ENCODE measurements at places on chromosomes 16 and 17.

- peak overlapping the region; percentile 46 for H3K27ac ChIP-seq
- H3K36me3 ChIP-seq, result peaks cover 29% of the 10 kb centered on the region
- no peak overlapping the region for H3K4me3 ChIP-seq
- H3K4me1 ChIP-seq, result peaks cover 17% of the 10 kb centered on the region
Observed at GRCh38 chr17:79942591-79943346, 92.9 kb downstream of the TBC1D16 start.

DNA sequence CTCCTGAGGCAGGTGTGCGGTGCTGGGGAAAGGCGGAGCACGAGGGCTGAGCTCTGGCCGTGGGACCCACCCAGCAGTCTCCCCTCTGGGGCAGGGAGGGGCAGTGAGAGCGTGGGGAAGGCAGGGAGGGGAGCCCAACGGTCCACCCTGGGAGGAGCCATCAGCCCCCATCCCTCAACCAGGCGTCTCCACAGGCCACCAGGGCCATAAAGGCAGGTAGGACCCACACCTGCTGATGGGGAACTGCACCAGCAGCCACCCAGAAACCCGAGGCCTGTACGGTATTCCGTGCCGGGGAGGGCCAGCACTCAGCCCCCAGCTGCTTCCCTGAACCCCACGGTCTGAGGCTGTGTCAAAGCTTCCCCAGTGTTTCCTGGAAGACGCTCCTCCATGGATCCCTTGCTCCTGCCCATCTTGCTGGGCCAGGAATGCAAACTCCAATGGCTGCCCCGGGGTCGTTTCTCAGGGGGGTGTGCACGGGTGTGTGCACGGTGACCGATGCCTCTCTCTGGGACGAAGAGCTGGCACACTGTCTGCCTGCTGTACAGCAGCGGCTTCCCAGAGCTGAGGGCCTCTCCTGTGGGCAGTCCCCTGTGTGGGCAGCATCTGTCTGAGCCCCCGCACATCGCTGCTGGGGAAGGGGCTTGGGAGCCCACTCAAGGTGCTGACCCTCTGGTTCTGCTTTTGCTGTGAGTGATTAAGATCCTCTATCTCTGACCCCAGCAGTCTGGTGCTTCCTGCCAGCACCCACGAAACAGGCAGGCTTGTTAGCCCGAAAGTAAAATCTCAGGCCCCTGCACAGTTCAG, 17.2 kb upstream of the METRNL start:
- no peak for DNase-seq
- H3K27me3 ChIP-seq, result no peaks in the 10 kb centered on the region
- no peak overlapping the region for H3K4me3 ChIP-seq

GRCh38 chr16:88842308-88842756, 14.4 kb downstream of the GALNS start:
- H3K4me1 ChIP-seq, result no peaks in the 10 kb centered on the region
- DNase-seq, result no peak

DNA sequence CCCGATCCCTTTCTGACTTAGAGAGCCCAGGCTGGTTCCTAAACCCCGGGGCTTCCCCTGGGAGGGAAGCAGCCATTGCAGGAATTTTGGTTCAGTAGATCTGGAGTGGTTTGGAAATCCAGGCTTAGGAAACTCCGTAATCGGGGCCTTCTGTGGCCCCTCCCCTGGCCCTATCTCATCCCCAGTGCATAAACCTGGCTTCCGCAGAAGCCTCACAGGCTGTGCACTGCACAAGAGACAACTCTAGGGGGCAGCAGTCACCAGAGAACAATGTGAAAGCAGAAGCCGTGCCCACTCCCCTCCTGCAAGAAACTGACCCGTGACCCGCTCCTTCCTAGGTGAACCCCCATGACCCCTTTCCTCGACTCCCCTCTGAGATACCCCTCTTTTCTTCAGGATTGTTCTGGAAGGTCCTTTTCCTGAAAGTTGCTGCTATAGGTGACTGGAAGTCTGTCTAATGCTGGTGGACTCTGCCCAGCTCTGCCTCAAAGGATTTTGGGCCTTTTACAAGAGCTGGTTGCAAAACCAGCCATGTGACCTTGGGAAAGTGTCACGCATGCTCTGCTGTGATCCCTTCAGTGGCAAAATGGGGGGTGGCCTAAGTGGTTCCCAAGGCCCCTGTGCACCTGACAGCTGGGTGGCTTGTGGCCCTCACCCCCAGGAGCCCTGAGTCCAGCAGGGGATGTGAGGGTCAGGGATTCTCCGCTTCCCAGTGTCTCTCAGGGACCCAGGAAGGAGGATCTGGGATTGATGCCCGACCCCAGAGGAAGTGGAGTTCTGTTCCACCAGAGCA, 14.4 kb downstream of the GUCY2D start:
- peaks cover 3% of the 10 kb centered on the region for H3K27me3 ChIP-seq
- no peak overlapping the region for H3K27ac ChIP-seq
- H3K36me3 ChIP-seq, result no peaks in the 10 kb centered on the region
- peak; percentile 58 for DNase-seq
- H3K4me1 ChIP-seq, result no peaks in the 10 kb centered on the region

DNA sequence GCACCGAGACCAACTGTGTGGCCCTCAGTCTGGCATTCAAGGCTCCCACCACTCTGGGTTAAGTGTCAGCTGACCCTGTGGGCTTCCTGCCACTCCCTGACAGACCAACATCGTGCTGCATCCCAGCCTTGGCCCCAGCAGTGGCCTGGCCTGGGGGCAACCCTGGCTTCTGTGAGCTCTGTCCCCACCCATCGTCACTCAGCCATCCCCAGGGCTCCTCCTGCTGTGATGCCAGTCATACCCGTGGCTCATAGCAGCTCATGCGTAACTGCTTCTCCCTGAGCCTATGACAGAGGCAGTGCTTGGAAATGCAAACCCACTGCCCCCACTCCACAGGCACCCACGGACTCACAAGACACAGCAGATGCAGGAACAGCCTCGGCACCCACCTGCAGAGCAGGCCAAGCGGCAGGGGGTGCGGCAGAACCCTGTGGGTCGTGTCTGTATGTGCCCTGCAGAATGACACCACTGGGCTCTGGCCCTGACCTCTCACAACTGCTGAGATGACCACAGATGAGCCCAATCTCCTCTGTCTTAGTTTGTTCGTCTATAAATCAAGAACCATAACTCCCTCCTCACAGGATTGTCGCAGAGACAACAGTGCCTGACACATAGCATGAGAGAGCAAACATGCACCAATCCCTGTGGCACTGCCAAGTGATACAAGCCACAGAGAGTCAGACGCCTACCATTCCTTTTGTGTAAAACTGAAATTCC, 26.6 kb downstream of the PIEZO1 start:
- H3K4me1 ChIP-seq, result peaks cover 23% of the 10 kb centered on the region
- H3K27me3 ChIP-seq, result no peaks in the 10 kb centered on the region
- no peak for DNase-seq

- H3K4me3 ChIP-seq, result no peak overlapping the region
- H3K27ac ChIP-seq, result no peak overlapping the region
- DNase-seq, result no peak
- H3K36me3 ChIP-seq, result no peaks in the 10 kb centered on the region
Observed at GRCh38 chr17:73895157-73895556, 250.9 kb upstream of the SDK2 start.

GRCh38 chr16:47965439-47965838, 190.4 kb downstream of the ABCC12 start:
- peak; percentile 70 for DNase-seq
- no peak overlapping the region for H3K27ac ChIP-seq
- H3K4me1 ChIP-seq, result peaks cover 3% of the 10 kb centered on the region
- H3K4me3 ChIP-seq, result no peak overlapping the region
- no peaks in the 10 kb centered on the region for H3K36me3 ChIP-seq

GRCh38 chr17:1605681-1606351, 22.8 kb downstream of the SLC43A2 start:
- H3K4me1 ChIP-seq, result peaks cover 18% of the 10 kb centered on the region
- no peak for DNase-seq
- H3K4me3 ChIP-seq, result no peak overlapping the region
- peaks cover 88% of the 10 kb centered on the region for H3K36me3 ChIP-seq
- H3K27me3 ChIP-seq, result no peaks in the 10 kb centered on the region

DNA sequence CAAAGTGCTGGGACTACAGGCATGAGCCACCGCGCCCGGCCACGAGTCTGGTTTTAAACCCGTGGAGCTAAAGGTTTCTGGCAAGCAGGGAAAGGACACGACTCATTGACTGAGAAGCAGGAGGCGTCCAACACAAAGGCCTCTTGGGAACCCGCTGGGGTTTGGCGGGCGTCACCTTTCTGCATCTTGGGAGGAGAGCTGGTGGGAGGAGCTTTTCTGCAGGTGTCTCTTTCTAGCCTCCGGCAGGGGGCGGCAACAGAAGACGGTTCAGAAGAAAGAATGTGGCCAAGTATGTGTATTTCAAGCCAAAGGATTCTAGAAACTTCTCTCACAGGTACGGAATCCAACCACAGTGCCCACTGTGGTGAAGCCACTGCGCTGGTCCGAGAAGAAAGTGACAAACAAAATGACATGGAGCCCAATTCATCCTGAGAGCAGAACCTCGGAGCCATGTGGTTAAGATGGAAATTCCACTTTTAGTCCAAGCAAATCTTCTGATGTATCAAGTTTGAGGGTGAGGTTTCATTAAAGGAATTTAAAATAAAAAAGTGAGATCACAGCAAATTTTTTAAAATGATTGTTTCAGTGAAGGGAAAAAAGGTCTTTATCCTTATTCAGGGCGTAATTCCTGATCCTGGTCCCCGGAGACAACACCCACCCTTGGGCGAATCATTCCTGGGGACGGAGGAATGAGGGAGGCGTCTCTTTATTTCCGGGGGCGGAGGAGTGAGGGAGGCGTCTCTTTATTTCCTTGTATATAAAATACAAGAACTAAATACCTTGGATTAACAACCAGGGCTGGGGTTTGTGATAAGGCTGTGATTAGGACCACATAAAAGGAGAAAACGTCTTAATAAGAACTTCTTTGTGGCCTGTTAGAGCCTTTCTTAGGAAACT, 97.6 kb downstream of the MRM3 start:
- peaks cover 14% of the 10 kb centered on the region for H3K36me3 ChIP-seq
- H3K4me3 ChIP-seq, result no peak overlapping the region
- no peaks in the 10 kb centered on the region for H3K27me3 ChIP-seq
- H3K27ac ChIP-seq, result no peak overlapping the region
- peak; percentile 73 for DNase-seq

DNA sequence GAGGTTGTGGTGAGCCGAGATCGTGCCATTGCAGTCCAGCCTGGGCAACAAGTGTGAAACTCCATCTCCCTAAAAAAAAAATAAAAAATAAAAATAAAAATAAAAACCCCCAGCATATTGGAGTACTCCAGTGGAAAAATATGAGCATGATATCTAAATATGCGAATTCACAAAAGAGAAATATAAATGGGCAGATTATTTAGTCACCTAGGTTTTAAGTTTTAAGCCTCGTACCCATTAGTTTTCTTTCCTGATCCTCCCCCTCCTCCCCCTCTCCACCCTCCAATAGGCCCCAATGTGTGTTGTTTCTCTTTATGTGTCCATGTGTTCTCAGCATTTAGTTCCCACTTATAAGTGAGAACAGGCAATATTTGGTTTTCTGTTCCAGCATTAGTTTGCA, 62.3 kb downstream of the GP2 start:
- no peak overlapping the region for H3K4me3 ChIP-seq
- H3K4me1 ChIP-seq, result no peaks in the 10 kb centered on the region
- H3K27ac ChIP-seq, result no peak overlapping the region
- peaks cover 7% of the 10 kb centered on the region for H3K27me3 ChIP-seq

DNA sequence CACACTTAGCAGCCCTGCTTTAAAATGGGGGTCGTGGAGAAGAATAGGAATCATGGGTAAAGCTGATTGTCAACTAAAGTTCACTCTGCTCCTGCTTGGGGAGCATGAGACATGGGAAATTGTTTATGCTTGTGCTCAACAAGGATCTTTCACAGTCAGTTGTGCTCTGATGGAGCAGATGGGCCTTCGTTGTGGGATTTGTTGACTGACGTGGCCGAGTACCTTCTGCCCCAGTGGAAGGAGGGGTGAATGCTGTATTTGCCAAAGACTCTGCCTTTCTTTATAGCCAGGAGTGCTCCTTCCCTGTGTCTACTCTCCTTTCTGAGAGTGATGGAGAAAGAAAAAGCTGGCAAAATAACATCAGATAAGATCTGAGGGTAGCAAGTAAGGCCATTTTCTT, 11.4 kb downstream of the ARSG start:
- no peak overlapping the region for H3K27ac ChIP-seq
- peaks cover 14% of the 10 kb centered on the region for H3K36me3 ChIP-seq
- no peak overlapping the region for H3K4me3 ChIP-seq
- H3K27me3 ChIP-seq, result no peaks in the 10 kb centered on the region

GRCh38 chr17:29593591-29594518, 923 bp downstream of the ANKRD13B start:
- H3K4me1 ChIP-seq, result peaks cover 54% of the 10 kb centered on the region
- H3K36me3 ChIP-seq, result no peaks in the 10 kb centered on the region
- no peak for DNase-seq
- H3K4me3 ChIP-seq, result peak overlapping the region; percentile 89
- no peaks in the 10 kb centered on the region for H3K27me3 ChIP-seq

GRCh38 chr16:30184096-30184890, 891 bp downstream of the CORO1A start:
- peak overlapping the region; percentile 84 for H3K4me3 ChIP-seq
- no peak overlapping the region for H3K27ac ChIP-seq
- H3K27me3 ChIP-seq, result no peaks in the 10 kb centered on the region
- H3K36me3 ChIP-seq, result peaks cover 8% of the 10 kb centered on the region
- H3K4me1 ChIP-seq, result peaks cover 12% of the 10 kb centered on the region

- no peak overlapping the region for H3K27ac ChIP-seq
- no peak overlapping the region for H3K4me3 ChIP-seq
- no peak for DNase-seq
- H3K27me3 ChIP-seq, result peaks cover 45% of the 10 kb centered on the region
- H3K4me1 ChIP-seq, result no peaks in the 10 kb centered on the region
Observed at GRCh38 chr17:68592682-68593641, 8.2 kb downstream of the FAM20A start.

GRCh38 chr17:64628641-64629040, 33.5 kb downstream of the SMURF2 start:
- H3K4me1 ChIP-seq, result no peaks in the 10 kb centered on the region
- H3K4me3 ChIP-seq, result no peak overlapping the region
- H3K36me3 ChIP-seq, result no peaks in the 10 kb centered on the region
- DNase-seq, result no peak
- no peaks in the 10 kb centered on the region for H3K27me3 ChIP-seq

DNA sequence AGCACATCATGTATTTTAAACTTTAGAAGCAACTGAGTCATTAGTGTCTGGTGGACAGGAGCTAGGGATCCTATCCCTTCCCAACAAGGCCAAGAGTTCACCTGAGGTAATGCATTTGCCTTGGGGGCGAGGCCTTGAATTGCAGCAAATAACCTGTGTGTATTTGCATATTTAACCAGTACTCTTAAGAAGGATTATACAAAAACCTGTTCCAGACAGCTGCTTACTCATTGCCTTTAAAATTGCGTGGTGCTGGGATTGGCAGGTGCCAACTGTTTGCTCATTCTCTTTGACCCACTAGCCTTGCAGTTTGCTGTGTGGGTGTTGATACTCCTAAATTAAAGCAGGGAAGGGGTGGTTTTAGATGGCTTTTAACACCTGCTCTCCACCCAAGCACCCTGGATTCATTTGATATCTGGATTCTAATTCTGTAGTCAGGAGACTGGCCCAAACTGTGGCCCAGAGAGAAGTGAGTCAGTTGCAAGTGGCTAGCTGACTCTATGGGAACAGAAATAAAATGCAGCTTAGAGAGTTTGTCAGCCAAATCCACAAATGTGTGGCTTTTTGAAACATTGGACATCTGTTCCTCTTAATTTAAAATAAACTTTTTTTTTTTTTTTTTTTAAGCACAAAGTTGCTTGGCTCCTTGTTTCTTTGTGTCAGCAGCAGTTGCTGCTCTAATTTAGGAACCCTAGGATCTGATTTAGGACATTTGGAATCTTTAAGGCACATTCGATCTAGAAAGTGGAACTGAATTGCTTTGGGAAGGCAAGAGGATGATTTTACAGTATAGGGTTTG, 46.9 kb downstream of the TUBD1 start:
- no peak overlapping the region for H3K27ac ChIP-seq
- peaks cover 13% of the 10 kb centered on the region for H3K4me1 ChIP-seq
- no peak for DNase-seq
- no peaks in the 10 kb centered on the region for H3K27me3 ChIP-seq
